ENCODE measurements at places on chromosomes 1 and 21. TPM values are rescaled to one million over a fixed set of nuclear protein-coding genes. Genes with fewer than 3 reads are reported as not detected.

- no peak for DNase-seq
These were observed 89.4 kb downstream of the OMA1 start for GRCh38 chr1:58457023-58457635.

- no peak for DNase-seq
These were observed 1.2 kb downstream of the ABCB10 start for GRCh38 chr1:229557200-229557850.

GRCh38 chr1:73813236-73813635 lies 384.7 kb downstream of the LRRIQ3 start:
- DNase-seq, result no peak

DNA sequence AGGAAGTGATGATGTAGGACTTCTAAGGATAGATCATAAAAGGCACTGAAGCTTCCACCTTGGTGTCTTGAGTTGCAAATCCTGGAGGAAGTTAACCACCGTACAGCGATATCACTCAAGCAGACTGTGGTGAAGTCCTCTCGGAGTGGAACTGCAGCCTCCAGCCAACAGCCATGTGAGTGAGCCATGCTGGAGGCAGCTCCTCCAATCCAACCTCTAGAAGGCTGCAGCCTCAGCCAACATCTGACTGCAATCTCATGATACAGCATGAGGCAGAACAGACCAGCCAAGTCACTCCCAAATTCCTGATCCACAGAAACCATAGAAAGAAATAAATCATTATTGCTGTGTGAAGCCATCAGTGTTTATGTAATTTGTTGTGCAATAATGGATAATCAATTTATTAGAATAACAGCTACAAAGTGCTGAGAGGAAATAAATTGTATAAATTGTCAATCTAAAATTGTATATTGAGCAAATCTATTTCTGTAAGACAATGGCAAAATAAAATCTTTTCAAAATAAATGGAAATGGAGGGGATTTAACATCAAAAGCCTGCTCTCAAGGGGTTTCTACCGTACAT lies 65.0 kb downstream of the PRSS38 start:
- no peak for DNase-seq

DNA sequence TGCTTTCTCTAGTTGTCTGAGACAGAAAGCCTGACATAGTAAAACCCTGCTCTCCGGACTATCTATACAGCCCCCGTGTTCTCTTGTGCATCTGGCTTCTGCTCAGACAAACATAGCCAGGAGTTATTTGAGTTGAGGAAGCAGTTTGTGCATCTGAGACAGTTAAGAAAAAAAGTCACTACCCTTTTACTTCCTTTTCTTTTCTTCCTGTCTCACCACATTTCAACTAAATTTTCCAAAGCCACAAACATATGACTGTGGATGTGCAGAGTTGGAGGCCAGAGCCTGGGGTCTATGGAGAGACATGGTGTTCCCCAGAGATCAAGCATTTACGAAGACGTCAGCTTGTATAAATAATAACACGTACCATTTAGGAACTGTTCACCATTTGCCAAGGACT lies 158.5 kb upstream of the FGGY start:
- DNase-seq, result no peak

DNA sequence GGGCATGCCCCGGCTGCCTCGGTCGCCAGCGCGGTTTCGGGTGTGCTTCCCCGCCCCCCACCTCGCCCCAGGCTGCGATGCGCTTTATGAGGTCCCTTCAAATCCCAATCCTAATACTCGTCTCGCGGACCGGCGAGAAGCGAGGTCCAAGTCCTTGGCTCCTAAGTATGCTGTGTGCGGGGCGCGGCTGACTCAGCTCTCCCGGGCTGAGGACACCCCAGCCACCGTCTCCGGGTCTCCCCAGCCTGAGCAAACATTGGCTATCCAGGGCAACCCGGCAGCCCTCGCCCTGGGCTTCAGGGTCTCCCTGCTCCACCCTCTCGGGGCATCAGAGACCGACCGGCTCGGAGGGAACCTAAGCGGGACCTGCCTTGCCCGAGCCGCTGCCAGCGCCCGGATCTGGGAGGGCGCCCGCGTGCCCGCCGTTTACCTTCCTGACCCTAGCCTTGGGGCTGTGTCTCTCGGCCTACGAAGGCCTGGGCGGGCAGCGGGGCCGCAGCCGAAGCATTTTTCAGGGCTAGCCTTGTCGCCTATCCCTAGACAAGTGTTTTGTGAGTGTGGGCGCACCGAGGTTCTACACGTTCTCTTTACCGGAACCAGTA lies 1.2 kb downstream of the ITPKB start:
- DNase-seq, result peak; percentile 71

DNA sequence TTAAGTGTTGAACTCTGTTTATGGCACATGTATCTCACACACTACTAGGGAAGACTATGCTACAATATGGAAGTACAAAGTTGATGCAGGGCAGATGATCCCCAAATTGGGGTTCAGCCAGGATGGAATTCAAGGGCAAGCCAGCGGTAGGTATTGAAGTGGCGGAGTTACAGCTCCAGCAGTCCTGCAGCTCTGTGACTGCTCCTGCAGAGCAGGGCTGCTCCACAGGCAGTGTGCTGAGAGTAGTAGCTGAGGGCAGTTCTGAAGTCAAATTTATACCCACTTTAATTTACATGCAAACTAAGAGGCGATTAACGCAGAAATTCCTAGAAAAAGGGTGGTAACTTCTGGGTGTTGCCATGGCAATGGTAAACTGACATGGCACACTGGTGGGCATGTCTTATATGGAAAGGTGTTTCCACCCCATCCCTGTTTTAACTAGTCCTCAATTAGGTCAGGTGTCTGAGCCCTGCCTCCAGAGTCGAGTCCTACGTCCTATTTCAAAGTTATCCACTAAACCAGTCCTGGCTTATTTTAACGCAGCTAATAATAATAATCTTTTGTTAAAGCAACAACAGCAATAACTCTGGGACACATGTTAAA lies 20.6 kb upstream of the CENPF start:
- DNase-seq, result no peak

GRCh38 chr1:151888972-151889570 lies 20.2 kb downstream of the THEM4 start:
- no peak for DNase-seq

- no peak for DNase-seq
These were observed 9.1 kb downstream of the CTSE start for GRCh38 chr1:206014601-206015000.

The ELF3 gene
- 0.31 TPM for total RNA-seq

The IFI44L gene
- total RNA-seq, result 27.5 TPM

DNA sequence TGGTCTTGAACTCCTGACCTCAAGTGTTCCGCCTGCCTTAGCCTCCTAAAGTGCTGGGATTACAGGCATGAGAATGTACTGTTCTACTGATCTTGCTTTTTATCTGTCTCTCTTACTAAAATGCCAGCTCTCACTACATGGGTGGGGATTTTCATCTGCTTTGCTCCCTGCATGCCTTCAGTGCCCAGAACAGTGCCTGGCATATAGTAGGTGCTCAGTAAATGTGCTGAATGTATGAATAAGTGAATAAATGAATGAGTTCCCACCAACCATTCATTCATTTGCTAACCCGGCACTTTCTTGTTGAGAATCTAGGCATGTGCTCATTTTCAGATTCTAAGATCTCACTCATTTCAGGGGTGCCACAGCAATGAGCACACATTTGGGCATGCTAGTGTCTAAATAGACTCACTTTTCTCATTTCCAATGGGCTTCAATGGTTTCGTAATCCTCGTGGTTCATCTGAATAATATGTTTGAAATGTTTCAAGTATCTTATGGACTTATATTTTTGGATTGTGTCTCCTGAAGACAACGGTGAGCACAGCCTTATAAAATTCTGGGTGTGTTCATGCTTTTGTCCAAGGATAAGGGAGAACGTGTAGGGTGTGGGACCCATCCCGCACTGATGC lies 7.6 kb downstream of the DHRS3 start:
- no peak for DNase-seq

DNA sequence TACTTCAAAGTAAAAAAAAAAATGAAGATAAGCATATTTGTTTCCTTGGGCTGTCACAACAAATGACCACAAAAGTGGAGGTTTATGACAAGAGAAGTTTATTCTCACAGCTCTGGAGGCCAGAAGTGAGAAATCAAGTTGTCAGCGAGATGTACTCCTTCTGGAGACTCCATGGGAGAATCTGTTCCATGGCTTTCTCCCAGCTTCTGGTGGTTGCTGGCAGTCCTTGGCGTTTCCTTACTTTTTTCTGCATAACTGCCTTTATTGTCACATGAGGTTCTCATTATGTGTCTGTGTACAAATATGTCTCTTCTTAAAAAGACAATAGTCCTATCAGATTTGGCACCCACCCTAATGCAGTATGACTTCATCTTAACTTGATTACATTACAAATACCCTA lies 398.3 kb downstream of the KCNT2 start:
- DNase-seq, result no peak

GRCh38 chr1:216827251-216827650 lies 104.0 kb upstream of the ESRRG start:
- DNase-seq, result no peak
